Skin of body (tissue), 3 donors: ENCODE measurements at places on chromosomes 16 and 17. TPM values are rescaled to one million over a fixed set of nuclear protein-coding genes. Genes with fewer than 3 reads are reported as not detected.

The TMEM98 gene
- total RNA-seq = 71.0 TPM

The FOXN1 gene
- 3.0 TPM for total RNA-seq

The SHCBP1 gene
- total RNA-seq = 9.0 TPM

The KRTAP2-3 gene
- 0.30 TPM for total RNA-seq

The RILP gene
- 8.1 TPM for total RNA-seq

The TAC4 gene
- not detected for total RNA-seq

The SPNS2 gene
- 24.1 TPM for total RNA-seq

The C17orf78 gene
- total RNA-seq = not detected

The CFAP119 gene
- total RNA-seq = 0.79 TPM

The RSAD1 gene
- 19.4 TPM for total RNA-seq

The PABPN1L gene
- total RNA-seq = not detected

The STXBP4 gene
- 14.2 TPM for total RNA-seq

DNA sequence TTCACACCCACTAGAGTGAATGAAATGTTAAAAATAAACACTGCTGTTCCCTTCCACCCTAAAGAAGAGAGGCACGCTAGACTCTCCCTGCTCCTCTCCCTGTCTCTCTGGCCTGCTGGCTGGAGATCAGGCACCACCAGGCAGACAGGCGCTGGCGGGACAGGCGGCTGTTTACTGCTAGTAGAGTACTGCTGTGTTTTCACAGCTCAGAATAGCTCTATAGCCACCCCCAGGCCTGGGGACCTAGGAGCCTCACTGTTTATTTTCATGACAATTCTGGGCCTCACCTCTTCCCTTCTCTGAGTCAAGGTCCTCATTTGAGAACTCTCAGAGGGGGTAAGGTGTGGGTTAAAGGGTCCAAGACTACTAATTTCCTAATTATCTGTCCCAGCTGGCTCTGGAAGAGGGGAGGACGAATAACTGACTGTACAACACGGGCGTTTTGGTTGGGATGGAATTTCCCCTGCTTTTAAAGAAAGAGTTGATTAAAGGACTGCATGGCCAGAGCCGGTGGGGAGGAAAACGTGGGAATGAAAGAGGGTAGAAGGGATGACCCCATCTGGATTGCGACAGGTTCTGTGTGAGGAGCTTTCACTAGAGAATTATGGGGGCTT lies 9.0 kb upstream of the G6PC1 start:
- no peak for DNase-seq

- DNase-seq = no peak
Observed at GRCh38 chr17:72603420-72604242, 482.8 kb downstream of the SOX9 start.

DNA sequence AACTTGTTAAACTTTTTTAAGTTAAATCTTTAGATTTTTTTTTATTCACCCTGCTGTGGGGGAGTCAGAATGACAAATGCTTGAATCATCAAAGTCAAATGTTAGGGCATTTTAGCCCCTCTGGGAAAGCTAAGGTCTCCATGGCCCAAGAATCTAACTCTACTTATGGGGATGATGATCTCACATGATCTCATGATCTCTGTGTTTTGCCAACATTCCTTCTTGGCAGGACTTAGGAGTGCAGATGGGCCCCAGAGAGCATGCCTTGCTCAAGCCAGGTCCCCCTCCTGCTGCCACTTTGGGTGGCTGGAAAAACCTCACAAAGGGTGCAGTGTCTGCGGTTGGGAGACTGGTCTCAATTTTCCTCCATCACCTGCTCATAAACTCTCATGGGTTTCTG lies 108.6 kb downstream of the PRKCB start:
- DNase-seq = no peak

DNA sequence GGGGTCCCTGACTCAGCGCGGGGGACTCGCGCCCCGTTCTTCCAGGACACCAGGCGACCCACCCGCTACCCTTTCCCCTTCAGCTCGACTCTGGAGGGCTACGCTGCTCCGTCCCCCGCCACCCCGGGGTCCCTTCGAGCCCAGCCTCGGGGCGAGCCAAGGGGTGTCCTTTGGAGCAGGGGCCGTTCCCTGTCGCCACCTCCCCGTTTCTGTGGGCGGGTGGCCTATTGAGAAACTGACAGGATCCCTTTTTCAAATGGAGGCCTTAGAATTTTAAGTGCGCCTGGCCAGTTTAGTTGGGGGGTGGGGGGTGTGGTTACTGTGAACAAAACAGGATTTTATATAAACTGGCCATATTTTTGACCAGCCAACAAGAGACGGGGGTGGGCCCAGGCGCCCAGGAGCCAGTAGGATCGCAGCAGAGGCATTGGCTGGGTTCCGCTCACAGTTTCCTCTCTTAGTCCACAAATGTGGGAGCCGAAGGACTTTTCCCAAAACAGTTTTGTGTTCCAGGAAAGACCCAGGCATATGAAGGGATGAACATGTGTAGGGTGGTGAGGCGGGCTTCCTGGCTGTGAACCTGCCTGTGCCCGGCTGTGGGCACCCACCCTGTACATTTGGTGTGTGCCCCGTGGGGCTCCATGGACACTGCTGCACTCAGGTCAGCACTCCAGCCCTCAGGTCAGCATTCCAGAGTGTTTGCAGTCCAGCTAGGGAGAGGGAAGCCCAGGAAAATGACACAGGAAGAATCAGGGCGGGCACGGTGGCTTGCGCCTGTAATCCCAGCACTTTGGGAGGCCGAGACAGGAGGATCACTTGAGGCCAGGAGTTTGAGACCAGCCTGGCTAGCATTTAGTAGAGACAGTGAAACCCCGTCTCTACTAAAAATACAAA lies 722 bp upstream of the TIMP2 start:
- DNase-seq = peak; percentile 64

DNA sequence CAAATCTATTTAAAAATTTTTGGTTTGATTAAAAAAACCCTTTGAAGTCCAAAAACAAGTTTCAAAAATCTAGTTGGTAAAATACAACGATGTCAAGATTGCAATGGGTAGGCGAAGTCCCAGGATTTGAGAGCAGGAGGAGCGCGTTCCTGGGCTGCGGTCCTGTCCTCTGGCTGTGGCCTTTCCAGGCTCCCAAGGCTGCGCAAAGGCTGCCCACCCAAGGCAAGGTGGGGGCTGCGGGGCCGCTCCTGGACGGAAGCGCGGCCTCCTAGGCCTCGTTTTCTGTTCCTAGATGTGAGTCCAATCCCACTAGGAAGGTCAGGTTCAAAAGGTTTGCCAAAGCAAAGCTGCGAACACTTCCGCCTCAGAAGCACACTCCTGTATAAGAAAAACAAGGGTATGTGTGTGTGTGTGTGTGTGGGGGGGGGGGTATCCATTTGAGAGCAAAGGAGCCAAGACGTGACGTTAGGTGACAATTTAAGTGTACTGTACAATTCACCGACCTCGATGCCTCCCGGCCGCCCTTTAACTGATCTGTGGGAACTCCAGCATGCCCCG lies 9.2 kb downstream of the AHSP start:
- DNase-seq = no peak

GRCh38 chr17:71055128-71055527 lies 885.8 kb downstream of the KCNJ2 start:
- no peak for DNase-seq

GRCh38 chr16:68802190-68802589 lies 41.1 kb upstream of the TANGO6 start:
- no peak for DNase-seq

- peak; percentile 19 for DNase-seq
Observed at GRCh38 chr17:67779098-67779672, 46.1 kb upstream of the BPTF start.

DNA sequence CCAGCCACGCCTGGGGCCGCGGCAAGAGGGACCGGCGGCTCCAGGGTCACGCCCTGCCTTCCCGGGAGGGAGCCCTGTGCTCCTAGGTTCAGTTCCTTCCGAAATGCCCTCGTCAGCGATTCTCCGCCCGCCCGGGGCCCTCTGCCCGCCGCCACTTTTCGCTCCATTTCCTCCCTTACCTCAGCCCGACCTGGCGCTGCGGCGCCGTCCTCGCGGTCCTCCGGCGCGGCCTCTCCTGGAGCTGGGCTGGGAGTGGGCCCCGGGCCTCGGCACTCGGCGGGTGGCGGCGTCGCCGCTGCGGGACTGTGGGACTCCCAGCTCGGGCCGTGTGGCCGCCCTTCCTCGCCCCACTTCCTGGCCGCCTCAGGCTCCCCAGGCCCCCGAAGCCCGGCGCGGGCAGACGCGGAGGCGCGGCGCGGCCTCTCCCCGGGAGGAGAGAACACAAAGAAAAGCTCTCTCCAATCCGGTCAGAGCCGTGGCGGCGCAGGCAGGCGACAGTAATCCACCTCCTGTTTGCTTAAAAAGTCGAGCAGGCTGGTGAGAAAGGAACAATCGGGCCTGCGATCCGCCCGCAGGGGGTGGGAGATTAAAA lies 1.6 kb downstream of the BAHCC1 start:
- DNase-seq = no peak

DNA sequence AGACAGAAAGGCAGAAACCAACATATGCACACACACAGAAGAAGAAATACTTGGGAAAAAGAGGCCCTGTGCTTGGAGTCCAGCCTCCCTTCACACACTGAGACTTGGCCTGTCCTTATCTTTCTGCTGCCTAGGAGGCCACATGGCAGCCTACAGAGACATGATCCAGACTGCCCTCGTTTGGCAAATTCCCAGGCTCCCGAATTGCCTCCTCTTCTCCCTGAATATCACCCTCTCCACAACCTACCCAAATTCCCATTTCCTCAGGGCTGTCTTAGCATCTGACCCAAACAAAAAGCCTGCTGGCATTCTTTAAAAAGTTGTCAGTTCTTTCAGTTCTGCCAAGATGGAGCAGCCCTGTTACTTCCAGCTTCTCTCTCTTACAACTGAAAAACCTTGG lies 59.8 kb downstream of the DNAH17 start:
- no peak for DNase-seq

DNA sequence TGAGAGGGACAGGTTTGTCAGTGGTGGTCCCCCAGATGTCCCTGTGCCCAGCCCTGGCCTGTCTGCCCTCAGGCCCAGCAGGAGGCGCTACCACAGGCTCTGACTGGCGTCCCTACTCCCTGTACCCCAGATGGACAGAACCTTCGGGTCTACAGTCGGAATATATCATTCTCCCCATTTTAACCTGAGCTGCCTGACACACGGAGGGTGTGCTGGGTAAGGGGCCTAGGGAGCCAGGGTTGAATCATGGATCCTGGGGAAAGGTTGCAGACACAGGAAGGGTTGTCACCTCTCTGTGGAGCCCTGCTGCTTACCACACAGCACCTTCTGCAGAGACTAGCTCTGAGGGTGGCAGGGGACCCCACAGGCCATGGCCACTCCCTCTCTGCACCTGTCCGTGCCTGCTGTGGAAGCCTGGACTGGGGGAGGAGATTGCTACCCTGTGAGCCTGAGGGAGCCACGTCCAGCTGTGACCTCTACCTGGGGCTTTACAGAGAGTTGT lies 162.2 kb upstream of the ZNF267 start:
- no peak for DNase-seq

DNA sequence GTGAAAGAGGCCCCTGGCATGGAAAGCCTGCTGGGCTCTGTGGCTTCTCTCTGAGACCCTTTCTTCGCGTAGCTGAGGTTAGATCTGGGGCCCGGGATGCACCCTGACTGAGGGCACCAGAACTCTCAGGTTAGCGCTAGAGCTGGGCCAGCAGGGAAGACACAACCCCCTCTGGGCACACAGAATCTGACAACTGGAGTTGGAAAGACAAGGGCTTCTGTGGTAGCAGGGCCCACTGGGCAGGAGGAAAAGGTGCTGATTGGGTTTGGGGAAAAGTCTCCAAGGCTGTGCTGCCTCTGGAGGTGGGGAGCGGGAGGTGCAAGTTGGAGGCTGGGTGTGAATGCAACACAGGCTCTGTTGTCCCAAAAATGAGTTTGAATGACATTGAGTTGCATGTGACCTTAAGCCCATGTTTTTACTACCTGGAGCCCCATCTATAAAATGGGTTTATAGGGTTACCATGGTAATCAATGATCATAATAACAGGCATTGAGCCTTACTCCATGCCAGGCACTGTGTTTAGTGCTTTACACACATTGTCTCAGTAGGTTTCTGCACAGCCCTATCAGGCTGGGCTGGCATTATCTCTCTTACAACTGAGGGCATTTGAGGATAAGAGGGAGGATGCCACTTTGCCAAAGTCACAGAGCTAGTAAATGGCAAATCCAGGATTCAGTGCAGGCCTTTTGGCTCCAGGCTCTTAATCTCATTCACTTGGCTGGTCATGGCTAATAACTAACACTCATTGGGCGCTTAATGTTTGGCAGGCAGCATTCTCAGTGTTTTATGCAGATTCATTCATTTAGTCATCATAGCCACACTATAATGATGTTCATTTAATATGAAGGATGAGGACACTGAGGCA lies 9.5 kb upstream of the IGFBP4 start:
- DNase-seq = no peak

- DNase-seq = no peak
Observed at GRCh38 chr17:2854143-2855055, 58.2 kb downstream of the RAP1GAP2 start.

DNA sequence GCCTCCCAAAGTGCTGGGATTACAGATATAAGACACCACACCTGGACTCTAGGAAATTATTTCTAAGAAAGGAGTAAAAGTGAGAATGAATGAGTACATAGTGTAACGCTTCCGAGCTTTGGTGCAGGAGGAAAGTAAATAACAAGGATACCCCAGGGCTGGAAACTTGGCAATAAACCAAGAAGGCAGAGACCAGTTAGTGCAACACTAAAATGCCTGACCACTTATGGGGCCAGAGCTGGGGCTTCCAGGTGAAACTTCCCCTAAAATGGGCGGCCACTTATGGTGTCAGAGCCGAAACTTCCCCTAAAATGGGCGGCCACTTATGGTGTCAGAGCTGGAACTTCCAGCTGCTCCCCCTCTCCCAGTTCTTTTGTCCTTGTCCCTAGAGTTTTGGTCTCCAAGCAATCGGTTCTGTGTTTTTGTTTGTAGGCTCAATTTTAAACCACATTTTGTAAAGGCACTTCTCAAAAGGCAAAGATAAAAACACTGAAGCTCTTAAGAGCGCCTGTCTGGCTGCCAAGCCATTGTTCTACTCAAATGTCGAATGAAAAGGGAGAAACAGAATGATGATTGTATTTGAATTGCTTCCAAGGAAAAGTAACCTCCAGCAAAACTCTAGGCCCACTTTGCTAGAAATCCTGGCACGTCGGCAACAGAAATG lies 63.9 kb downstream of the NXN start:
- peak; percentile 89 for DNase-seq

DNA sequence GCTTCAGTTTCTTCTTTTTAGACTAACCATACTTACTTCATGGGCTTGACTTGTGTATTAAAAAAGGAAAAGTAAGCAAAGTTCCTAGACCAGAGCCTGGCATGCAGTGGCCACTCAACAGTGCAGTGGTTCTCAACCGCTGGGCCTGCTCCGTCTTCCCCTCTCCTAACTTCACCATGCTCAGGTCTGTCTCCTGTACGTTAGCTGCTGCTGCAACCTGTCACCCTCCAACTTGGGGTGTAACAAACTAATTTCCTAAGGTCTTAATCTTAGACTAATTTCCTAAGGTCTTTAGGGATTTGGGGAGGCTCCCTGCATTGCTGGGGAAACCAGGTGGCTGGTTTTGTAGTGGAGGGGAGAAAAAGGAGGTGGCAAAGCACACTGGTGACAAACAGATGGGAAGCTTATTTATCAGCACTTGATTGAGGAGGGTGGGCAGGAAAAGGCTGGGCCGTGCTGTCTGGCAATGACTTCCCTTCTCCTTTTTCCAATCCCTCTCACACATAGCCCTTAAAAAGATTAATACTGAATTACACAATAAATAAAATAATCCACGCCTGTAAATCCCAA lies 2.2 kb upstream of the ARL4D start:
- no peak for DNase-seq
